Skin of body (tissue), 3 donors: ENCODE measurements at places on chromosomes 3 and 15. TPM values are rescaled to one million over a fixed set of nuclear protein-coding genes. Genes with fewer than 3 reads are reported as not detected.

The ST3GAL6 gene
- 11.2 TPM for total RNA-seq

The SYNPR gene
- 0.20 TPM for total RNA-seq

The TRANK1 gene
- 7.9 TPM for total RNA-seq

The KLHL40 gene
- total RNA-seq = 13.4 TPM

The CERS3 gene
- 25.6 TPM for total RNA-seq

The CYP1A2 gene
- total RNA-seq = 0.10 TPM

The CSPG4 gene
- 42.2 TPM for total RNA-seq

The MEX3B gene
- 14.9 TPM for total RNA-seq

The RAB43 gene
- 3.9 TPM for total RNA-seq

The ACY1 gene
- 18.0 TPM for total RNA-seq

The HHLA2 gene
- not detected for total RNA-seq

DNA sequence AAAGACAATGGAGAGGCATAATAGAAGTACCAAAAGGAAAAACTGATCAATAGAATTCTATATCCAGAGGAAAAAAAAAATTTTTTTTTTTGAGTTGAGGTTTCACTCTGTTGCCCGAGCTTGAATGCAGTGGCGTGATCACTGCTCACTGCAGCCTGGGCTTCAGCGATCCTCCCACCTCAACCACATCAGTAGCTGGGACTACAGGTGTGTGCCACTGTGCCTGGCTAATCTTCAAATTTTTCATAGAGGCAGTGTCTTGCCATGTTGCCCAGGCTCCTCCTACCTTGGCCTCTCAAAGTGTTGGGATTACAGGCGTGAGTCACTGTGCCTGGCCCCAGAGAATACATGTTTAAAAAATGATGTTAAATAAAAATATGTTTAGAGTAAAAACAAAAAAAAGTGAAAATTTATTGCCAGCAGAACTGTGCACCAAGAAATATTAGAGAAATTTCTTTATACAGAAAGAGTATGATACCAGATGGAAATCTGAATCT, 154.3 kb upstream of the ZBTB20 start:
- DNase-seq = no peak

DNA sequence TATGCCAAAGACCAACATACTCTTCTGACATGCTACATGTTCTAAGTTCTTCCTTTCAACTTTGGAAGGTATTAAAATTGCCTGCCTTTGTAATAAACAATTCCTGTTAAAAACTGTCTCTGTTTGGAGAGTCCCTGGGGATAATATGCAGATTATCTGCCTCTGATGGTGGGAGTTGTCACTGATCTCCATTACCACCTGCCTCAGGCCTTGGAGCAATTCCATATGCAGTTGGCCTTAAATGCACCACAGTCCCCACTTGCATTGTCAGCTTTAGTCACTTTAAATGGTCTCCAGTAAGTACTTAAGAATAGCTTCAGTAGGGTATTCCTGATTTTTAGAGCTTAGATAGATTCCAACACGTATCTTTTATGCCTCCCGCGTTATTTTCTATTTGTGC, 121.1 kb upstream of the GOLIM4 start:
- no peak for DNase-seq

DNA sequence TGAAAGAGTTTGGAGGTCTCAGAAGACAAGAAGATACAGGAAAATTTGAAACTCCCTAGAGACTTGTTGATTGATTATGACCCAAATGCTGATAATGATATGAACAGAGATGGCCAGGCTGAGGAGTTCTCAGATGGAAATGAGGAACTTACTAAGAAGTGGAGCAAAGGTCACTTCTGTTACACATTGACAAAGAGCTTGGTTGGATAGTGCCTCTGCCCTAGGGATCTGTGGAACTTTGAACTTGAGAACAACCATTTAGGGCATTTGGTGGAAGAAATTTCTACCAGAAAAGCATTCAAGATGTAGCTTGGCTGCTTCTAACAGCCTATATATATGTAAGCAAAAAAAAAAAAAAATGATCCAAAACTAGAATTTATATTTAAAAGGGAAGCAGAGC, 48.9 kb upstream of the NAALADL2 start:
- no peak for DNase-seq

GRCh38 chr3:47339951-47340350, 40.9 kb upstream of the PTPN23 start:
- DNase-seq = no peak

DNA sequence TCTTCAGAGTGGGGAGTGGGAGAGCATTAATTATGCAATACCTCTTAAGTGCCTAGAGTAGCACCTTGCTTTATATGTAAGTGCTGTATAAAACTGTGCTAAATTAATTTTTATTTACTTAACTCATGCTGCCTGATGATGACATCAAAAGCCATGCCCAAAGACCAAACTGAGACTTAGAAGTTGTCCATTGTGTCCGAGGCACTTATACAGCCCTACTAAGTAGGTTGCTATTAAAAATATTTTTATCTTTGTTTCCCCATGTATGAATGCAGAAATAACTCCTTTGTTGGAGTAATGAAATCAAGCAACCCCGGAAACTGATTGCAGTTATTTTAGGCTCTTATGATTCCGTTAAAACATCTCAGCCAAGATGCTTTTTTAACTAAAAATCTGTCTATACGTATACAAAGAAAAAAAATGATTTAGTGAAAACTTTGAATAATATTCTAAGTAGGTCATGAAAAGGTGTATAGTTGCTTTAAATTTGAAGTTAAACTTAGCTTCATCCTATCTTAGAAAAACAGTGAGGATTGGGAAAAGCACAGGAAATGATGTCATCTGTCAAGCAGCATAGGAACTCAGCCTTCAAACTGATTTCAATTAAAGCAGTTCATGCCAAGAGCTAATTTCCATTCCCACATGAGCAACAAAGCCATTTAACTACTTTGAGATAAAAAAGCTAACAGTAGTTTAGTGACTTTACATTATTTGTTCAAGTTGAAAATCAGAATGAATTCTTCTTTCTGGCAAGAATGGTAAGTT, 43.0 kb downstream of the FBN1 start:
- peak; percentile 94 for DNase-seq

- no peak for DNase-seq
These were observed 84.1 kb downstream of the PCCB start for GRCh38 chr3:136334209-136334608.

DNA sequence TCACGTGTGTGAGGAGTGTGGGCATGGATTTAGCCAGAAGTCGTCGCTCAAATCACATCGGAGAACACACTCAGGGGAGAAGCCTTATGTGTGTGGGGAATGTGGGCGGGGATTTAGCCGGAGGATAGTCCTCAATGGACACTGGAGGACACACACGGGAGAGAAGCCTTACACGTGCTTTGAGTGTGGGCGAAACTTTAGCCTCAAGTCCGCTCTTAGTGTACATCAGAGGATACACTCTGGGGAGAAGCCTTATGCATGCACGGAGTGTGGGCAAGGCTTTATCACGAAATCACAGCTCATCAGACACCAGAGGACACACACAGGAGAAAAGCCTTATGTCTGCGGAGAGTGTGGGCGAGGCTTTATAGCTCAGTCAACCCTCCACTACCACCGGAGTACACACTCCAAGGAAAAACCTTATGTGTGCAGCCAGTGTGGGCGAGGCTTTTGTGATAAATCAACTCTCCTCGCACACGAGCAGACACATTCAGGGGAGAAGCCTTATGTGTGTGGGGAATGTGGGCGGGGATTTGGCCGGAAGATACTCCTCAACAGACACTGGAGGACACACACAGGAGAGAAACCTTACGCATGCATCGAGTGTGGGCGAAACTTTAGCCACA, 28.1 kb downstream of the ZNF589 start:
- DNase-seq = no peak

- DNase-seq = peak; percentile 26
These were observed 1.2 kb upstream of the LMCD1 start for GRCh38 chr3:8500319-8500988.

- no peak for DNase-seq
These were observed 775 bp upstream of the CCDC39 start for GRCh38 chr3:180680097-180680430.

DNA sequence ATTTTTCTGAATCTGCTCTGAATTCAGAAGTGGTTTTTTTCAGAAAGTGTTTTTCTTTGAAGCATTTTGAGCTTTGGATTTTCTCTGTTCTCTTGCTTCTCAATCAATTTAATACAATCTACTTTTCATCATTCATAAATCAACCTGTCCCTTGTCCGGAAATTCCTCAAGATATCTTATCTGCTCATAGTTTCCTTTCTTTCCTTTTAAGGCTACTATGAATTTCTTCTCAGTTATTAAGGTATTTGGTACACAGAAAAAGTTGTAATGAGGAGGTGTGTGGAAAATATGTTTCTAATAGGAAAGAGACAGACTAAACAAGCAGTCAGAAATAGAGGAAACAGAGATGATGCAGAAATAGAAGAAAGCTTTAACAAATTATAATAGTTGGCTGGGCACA, 14.4 kb downstream of the CGGBP1 start:
- DNase-seq = no peak

GRCh38 chr3:46098319-46098761, 71.1 kb upstream of the XCR1 start:
- DNase-seq = no peak

GRCh38 chr15:43214592-43215295, 6.1 kb downstream of the EPB42 start:
- no peak for DNase-seq

DNA sequence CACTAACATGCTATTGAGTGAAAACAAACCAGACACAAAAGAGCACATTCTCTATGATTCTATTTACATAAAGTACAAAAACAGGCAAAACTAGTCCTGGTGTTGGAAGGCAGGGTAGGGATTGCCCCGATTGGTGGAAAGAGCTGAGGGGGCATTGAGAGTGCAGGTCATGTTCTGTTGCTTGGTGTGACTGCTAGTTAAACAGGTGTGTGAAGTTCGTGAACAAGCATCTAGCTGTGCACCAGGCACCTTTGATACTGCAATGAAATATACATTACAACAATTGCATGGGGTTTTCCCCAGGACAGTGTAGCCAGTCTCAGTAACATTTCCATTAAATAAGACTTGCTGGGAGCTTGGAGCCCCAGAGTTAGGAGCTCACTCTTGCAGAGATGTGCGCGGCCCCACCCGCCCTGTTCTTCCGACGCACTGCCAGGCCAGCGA, 26.3 kb upstream of the THRB start:
- DNase-seq = peak; percentile 18

GRCh38 chr3:87307805-87308204, 31.4 kb upstream of the POU1F1 start:
- no peak for DNase-seq

- no peak for DNase-seq
These were observed 35.2 kb downstream of the NCEH1 start for GRCh38 chr3:172675441-172676193.
